GM13976 (cell line): ENCODE measurements at places on chromosomes 4 and X.

- DNase-seq = no peak
Observed at GRCh38 chr4:5203993-5204310, 152.7 kb downstream of the STK32B start.

DNA sequence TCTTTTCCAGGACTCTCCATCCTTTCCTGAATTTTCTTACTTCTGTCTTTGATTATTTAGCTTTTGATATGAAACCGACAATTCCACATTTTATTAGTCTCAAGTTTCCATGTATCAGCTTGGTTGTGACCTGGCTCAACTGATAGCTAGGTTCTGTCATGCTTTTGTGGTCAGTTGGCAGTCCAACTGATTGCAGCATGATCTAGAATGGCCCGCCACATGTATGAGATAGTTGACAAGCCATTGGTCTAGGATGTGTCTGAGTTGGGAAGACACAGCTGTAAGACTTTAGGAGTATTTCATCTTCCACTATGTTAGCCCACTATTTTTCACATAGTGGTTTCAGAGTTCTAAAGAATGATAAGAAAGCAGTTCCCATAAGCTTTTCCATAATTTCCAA is 117.5 kb upstream of the GRID2 start:
- DNase-seq = no peak

- no peak for DNase-seq
Observed at GRCh38 chrX:46630141-46630540, 56.6 kb downstream of the CHST7 start.

DNA sequence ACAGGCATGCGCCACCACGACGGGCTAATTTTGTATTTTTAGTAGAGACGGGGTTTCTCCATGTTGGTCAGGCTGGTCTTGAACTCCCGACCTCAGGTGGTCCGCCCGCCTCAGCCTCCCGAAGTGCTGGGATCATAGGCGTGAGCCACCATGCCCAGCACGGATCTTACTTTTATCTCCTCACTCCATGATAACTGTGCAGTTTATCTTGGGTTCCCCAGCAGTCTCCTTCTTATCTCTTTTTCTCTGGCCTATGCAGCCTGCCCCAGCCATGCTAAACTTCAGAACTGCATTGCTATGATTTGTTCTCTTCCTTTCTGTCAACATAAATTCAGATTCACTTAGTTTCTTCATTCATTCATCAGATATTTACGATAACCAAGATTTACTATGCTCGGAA is 22.4 kb downstream of the PAGE1 start:
- DNase-seq = no peak

DNA sequence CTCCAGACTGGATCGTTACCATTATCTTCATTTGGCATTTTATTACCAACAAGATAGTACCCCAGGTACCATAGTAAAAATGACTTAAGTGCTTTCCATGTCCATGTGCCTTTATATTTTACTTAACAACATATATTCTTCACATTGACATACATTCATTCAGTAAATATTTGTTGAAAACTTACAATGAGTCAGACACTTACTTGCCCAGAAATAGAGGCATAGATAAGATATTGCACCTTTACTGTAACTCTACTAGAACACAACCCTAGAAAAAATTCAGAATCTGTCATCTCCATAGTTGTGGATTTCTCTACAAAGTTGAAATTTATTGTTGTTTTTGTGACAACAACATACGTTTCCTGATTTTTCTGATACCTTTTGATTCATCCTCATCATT is 640.6 kb downstream of the RPA4 start:
- DNase-seq = no peak

- no peak for DNase-seq
Observed at GRCh38 chr4:55395218-55395528, 584 bp upstream of the TMEM165 start.

GRCh38 chrX:134026565-134027311 is 41.3 kb upstream of the GPC3 start:
- DNase-seq = peak; percentile 9

DNA sequence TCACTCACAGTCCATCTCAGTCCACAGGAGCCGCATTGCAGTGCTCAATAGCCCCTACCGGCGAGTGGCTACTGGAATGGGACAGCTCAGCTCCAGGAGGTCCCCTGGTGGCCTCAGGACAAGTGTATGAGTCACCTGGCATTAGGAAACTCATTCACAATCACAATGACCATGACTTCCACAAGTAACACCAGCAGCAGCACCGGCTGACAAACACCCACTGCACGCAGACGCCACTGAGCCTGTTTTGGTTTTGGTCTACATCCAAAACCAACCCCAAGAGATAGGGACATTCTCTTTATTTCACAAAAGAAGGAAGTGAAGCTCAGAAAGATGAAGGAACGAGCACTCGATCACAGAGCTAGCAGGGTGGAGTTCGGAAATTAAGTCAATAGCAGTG is 8.1 kb downstream of the JAKMIP1 start:
- DNase-seq = no peak

GRCh38 chr4:36374836-36375511 is 93.6 kb downstream of the DTHD1 start:
- DNase-seq = no peak

GRCh38 chr4:70761276-70761816 is 39.6 kb downstream of the RUFY3 start:
- no peak for DNase-seq

GRCh38 chr4:125832161-125832560 is 517.4 kb downstream of the FAT4 start:
- DNase-seq = no peak

DNA sequence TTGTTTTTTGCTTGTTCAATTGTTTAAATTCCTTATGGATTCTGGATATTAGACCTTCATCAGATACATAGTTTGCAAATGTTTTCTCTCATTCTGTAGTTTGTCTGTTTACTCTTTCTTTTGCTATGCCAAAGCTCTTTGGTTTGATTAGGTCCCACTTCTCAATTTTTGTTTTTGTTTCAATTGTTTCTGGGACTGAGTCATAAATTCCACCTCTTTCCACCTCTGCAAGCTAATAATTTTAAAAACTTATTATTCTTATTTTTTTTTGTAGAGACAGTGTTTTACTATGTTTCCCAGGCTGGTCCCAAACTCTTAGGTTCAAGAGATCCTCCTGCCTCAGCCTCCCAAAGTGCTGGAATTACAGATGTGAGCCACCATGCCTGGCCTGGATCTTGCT is 226.8 kb upstream of the GPRIN3 start:
- no peak for DNase-seq

- DNase-seq = no peak
Observed at GRCh38 chr4:144342949-144343760, 202.6 kb upstream of the GYPA start.

- no peak for DNase-seq
Observed at GRCh38 chr4:48653217-48654014, 126.7 kb downstream of the FRYL start.

GRCh38 chr4:174669270-174669669 is 147.0 kb upstream of the HPGD start:
- DNase-seq = no peak

DNA sequence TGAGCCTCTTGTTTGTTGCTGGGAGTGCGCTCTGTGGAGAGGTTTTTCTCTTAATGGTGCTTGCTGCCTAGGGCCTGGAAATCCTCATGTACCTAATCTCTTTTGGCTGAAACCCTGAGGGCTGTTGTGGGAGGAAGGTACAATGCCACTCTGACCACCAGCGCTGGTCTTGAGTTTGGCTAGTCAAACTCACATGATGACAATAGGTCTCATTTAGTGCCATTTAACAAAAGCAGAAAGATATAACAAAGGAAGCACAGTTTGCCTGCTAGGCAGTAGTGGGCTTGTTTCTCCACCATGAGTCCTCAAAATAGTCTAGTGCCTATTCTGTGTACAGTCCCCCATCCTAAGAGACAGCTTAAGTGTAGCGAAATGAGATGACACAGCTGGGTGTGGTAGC is 111.3 kb downstream of the TSPAN7 start:
- no peak for DNase-seq

GRCh38 chr4:19151684-19152083 is 1100.0 kb upstream of the SLIT2 start:
- no peak for DNase-seq

DNA sequence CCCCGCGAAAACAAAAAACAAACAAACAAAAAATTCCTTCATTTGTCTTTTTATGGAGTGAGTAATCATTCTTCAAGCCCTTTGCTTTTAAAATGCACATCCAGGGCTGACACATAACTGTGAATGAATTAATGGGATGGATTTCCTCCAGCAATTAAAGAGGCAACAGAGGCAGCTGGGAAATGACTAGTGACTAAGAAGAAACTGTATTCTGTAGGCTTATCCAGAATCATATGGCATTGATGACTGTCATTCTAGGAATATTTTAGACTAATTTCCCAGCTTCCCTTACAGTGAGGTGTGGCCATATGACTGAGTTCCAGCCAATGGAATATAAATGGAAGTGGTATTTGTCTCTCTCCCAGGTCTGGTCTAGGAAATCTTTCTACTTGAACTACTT is 46.8 kb upstream of the PDE5A start:
- DNase-seq = no peak

DNA sequence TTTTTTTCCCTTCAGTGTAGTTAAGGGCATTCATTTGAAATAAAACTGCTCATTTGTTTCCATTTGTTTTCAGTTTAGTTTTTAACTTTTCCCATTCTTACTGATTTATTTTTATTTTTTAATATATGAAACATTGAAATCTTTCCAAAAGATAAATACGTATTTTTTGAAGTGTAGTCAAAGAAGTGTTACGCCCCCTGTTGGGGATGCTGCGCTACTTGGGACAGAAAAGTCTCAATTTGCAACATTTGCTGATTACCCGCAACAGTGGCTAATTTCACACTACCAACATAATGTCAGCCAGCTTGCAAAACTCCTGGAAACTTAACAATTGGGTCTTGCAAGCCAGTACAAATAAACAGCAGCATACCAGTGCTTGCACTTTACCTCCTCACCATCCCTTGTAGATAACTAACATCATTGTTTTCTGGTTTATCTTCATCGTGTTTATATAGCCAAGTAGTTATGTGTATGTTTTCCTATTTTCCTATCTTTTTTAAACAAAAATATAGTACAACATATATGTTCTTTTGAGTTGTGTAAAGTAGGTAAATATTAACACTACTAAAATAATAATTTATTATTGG is 158.6 kb downstream of the STPG2 start:
- DNase-seq = no peak

- no peak for DNase-seq
Observed at GRCh38 chr4:54746218-54746617, 88.5 kb downstream of the KIT start.

GRCh38 chr4:54144661-54145171 is 44.8 kb downstream of the GSX2 start:
- DNase-seq = no peak

DNA sequence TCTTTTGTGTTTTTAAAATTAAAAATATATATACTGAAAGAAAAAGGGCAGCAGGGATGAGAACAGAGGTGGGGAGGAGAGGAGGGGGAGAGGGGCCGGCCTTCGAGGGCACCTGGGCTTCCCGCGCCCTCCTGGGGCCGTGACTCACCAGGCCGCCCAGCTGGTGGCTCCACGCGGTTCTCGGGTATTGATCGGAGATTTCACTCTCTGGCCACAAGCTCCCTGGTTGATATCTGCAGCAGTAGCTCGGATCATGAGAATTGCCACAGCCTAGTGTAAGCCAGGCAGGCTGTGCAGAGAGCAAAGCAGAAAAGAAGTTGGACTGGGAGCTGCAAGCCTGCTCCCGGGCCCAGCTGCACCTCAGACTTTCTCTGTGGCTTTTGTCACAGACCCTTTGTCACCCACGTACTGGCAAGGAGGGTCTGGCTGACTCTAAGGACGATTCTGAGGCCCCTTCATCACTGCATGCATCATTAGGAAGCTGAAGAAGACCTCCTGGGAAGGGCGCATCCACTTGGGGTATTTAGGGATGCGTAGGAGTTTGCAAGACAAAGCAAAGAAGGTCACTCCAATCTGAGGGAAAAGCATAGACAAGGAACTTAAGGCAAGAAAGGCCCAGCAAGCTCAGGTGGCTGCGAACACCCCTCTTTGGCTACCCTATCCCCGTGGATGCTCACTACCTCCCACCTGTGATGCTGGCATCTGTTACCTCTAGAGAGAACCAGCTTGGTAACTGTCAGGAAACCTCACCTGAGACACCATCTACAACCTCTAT is 71.7 kb downstream of the CPZ start:
- no peak for DNase-seq

GRCh38 chr4:179692222-179692621 is 2250.0 kb upstream of the AGA start:
- DNase-seq = no peak

DNA sequence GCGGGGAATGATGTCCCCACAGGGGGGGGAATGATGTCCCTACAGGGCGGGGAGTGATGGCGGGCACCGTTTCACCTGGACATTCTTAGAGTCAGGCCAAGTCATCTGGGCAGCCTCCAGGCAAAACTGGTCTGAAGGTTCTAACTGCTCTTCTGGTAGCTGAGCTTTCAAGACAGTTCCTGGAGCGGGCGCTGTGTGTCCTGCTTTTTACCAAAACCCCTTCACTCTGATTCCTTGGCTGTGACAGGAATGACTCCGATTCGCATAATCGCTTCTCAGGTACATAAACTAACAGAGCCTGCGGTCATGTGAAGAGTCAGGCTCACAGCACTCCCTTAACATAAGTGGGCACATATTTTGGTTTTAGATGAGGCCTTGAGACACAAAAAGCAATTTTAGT is 836.0 kb downstream of the TRIML1 start:
- DNase-seq = no peak

GRCh38 chr4:127759893-127760292 is 22.2 kb upstream of the HSPA4L start:
- no peak for DNase-seq

DNA sequence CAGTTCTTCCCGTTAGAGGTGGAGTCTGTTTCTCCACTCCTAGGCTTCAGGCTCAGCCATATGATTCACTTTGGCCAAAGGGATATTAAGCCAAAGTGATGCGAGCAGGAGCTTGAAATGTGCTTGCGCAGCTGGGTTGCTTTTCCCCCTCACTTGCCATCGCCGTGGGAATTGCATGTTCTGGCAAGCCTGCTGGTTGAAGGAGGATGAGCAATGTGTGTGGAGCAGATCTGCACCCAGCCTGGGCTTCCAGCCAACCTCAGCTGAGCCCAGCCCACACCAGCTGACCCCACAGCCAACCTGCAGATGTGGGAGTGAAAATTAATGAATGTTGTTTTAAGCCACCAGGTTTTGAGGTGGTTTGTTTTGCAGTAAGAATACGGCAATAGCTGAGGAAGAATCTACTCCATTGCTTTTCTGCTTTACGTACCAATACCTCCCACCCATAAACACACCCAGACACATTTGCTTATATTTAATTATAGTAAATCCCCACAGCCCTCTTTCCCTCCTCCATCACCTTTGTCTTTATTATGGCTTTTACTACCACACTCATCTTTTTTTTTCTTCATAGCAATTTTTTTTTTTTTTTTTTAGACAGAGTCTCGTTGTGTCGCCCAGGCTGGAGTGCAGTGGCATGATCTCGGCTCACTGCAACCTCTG is 132.8 kb upstream of the FUNDC1 start:
- no peak for DNase-seq

- DNase-seq = no peak
Observed at GRCh38 chrX:39249999-39250398, 448.7 kb downstream of the MID1IP1 start.
